Activated CD8-positive, alpha-beta T cell treated with anti-CD3 and anti-CD28 coated beads, Interleukin-2, amount 10 ng/mL, durations not matched to agents 7 days and 5 days (primary cell): ENCODE measurements at places on chromosomes 12 and 14. TPM values are rescaled to one million over a fixed set of nuclear protein-coding genes. Genes with fewer than 3 reads are reported as not detected.

The NPC2 gene
- total RNA-seq: 32.2 TPM

The C3AR1 gene
- total RNA-seq: 9.1 TPM

The RFX4 gene
- not detected for total RNA-seq

The WNT5B gene
- total RNA-seq: not detected

The PDE3A gene
- not detected for total RNA-seq

The GPRC5D gene
- total RNA-seq: not detected

The ENDOU gene
- total RNA-seq: not detected

The EFS gene
- not detected for total RNA-seq

The NID2 gene
- 0.18 TPM for total RNA-seq

The TSPAN8 gene
- not detected for total RNA-seq

The PZP gene
- not detected for total RNA-seq

GRCh38 chr12:57549203-57549908 lies 488 bp upstream of the KIF5A start:
- no peak for DNase-seq

- peak; percentile 26 for DNase-seq
These were observed 206.5 kb downstream of the BCAT1 start for GRCh38 chr12:24742378-24742777.

DNA sequence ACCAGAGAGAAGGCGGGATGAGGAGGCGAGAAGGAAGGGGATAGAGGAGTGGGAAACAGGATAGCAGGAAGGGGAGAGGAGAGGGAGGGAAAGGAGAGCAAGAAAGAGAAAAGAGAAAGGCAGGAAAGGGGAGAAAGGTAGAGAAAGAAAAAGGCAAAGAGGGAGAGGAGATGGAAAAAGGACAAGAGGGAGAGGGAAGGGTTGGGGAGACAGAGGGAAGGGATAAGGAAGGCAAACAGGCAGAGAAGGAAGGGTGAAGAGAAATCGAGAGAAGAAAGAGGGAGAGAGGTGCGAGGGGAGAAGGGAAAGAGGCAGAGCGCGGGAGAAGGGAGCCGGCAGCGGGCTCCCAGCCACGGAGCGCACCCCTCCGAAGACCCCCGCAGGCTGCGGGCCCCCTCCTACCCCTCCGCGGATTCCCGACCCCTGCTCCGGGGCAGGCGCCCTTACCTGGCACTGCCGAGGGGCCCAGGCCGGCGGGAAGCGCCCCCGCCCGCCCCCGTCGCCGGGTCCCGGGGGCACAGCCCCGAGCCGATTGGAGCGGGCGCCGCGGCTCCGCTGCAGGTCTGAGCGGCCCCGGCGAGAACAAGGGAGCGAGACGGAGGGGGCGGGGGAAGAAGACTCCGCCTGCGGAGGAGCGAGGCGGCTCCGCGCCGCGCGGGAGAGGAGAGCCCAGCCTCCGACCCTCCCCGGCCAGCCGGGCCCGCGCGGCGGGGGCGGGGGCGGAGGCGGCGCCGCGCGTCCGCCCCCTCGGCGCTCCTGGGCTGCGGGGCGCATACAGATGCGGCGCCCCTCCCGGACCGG lies at the start of gene CDH24:
TSS of gene CDH24 (minus strand) at position 565 of the 801 bp plus-strand sequence. CDS start 1,787 bp downstream, outside the sequence.
- DNase-seq: peak; percentile 81

GRCh38 chr12:84803661-84804060 lies 108.9 kb downstream of the SLC6A15 start:
- DNase-seq: no peak

DNA sequence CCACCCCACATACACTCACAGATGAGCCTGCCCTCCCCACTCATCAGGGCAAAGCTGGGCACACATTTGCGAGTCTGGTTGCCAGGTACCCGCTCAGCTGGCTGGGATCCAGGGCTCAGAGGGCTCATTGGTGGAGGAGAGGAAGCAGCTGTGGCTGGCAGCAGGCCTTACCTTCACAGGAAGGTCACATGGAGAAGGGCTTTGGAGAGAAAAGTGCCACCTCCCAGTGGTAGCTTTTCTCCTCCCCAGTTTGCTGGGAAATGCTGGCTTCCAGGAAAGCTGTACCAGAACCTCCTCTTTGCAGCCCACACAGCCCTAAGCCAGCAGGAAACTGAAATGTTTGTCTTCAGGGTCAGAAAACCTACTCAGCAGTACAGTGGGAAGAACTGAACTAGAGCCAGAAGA lies 55.6 kb downstream of the LGMN start:
- no peak for DNase-seq

DNA sequence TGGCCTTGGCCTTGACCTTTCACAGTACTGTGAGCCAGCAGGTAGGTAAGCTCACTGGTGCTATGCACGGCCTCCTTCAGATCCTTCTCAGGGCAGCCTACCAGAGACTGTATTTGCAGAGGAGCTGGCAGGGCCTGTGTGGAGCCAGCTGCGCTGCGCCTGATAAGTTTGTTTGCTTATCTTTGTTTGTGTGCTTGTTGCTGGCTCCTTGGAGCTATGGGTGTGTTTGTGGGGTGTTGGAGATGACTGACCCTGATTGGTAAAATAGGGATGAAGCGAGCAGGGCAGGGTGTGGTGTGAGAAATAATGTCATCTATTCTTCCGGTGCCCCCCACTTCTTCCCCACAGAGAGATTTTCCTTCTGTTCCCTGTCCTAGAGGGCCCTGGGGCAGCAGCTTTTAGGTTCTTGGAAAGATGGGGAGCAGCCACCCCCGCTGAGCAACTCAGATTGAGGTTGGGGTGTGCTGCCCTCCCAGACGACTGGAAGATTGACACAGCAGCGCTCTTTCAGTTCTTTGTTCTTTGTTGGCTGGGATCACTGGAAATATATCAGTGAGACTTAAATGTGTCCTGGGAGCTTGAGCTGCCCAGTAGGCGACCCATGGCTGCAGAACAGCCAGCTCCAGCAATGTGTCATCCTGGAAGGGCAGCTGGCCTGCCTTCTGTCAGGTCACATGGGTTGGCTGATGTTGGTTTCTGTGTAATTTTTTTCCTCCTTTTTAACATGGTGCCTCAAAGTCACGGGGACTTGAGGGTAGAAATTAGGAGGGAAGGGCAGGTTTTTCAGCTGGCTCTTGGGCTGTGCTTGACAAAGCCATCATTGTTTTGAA lies 19.6 kb downstream of the MLXIP start:
- DNase-seq: no peak

GRCh38 chr12:99439399-99439798 lies 208.2 kb upstream of the GARIN6 start:
- no peak for DNase-seq

- DNase-seq: no peak
These were observed 37.9 kb downstream of the B4GALNT3 start for GRCh38 chr12:497501-498160.

DNA sequence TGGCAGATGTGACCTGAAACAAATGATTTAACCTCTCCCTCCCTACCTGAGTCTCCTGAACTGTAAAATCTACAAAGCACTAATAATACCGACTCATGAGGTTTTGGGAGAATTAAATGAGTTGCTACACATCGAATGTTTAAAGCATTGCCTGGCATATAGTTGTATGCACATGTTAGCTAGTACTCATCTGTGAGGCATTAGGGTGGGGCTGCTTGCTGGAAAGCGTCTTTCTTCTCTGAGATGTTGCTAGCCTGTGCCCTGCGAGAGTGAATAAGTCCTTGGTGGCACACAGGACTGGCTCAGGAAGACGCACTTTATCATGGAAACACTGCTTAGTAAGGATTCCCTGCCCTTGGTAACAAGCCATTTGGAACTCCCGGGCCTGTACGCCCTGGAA lies 6.1 kb downstream of the RAPGEF3 start:
- DNase-seq: no peak

GRCh38 chr12:131204416-131205274 lies 250.9 kb downstream of the ADGRD1 start:
- no peak for DNase-seq

DNA sequence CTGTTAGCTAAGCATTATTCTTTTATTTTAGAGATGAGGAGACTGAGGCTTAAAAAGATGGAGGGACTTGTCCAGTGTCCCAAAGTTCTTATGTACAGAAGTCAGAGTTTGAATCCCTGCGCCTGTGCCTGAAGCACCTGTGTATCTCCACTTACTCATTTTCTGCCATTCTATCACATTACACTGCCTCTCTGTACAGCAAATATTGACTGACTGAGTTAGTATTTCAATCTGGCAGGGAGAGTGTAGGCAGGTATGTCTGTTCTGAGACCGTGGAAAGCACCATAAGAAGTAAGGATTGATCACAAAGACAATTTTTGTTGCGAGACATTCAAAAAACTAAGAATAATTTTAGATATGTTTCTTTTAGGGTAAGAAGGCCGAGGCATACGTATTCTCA lies 162.7 kb downstream of the KITLG start:
- no peak for DNase-seq

GRCh38 chr14:80959496-80959895 lies 4.1 kb downstream of the TSHR start:
- DNase-seq: peak; percentile 89

GRCh38 chr14:100898935-100899883 lies 4.3 kb downstream of the RTL1 start:
- DNase-seq: no peak

DNA sequence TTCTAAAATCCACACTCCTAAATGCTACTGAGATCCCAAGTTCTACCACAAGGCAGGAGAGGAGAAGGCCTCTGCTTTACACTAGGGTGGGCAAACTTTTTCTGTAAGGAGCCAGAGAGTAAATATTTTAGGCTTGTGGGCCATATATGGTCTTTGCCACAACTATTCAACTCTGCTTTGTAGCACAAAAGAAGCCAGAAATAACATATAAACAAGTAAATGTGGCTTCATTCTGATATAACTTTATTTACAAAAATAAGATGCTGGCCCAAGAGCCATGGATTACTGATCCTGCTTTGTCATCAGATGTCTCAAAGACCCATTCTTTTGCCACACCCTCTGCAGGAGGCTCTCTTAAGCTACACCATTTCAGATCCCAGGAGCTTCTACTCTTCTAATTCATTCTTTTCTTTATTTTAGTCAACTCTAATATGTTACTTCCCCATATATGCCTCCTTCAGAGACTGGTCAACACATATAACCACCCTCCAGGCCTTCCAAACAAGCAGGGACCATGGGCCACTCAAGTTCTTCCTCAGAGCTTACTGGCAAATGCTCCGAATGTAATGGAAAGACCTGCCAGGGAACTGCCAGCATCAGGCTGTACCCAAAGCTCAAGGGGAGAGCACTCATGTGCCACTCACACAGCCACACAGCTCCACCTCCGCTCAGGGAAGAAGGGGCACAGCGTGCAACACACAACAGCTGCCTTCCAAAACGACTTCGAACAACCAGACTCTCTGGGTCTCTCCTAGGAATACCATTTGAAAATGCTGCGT lies 15.6 kb downstream of the APPL2 start:
- no peak for DNase-seq

DNA sequence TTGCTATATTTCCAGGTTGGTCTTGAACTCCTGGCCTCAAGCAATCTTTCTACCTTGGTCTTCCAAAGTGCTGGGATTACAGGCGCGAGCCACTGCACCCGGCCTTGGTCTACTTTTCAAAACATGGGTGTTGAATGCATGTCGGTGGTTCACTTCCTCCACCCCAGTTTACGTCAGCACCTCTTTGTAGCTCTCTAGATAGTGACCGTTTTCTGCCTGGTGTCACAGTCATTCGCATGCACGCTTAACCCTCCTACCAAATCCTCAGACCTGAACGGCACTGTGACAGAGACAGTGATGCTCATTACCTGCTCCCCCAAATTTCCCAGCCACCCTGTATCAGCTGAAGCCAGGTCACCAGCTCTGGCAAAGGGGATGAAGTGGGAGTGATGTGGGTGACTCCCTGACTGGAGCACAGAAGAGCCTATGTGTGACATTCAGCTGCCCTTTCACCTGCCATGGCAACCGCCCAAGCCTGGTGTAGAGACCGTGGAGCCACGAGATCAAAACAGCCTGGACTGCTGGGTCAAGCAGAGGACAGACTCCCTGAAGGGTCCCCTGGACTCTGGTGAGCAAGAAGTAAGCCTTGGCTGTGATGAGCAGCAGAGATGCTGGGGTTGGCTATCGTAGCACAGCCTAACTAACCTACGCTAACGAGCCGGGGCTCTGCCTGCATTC lies 66.2 kb upstream of the GPR68 start:
- peak; percentile 68 for DNase-seq

GRCh38 chr14:23148591-23149249 lies 29.7 kb upstream of the CEBPE start:
- DNase-seq: no peak

- no peak for DNase-seq
These were observed 12.8 kb downstream of the ZFYVE1 start for GRCh38 chr14:73014105-73014504.

GRCh38 chr14:64971943-64972791 lies at the start of gene RAB15:
Gene RAB15 (minus strand): TSS chr14:64972336. CDS start chr14:64972076, 260 bp downstream.
- peak; percentile 37 for DNase-seq

- DNase-seq: no peak
These were observed 11.9 kb upstream of the ATP5F1B start for GRCh38 chr12:56657416-56658379.

DNA sequence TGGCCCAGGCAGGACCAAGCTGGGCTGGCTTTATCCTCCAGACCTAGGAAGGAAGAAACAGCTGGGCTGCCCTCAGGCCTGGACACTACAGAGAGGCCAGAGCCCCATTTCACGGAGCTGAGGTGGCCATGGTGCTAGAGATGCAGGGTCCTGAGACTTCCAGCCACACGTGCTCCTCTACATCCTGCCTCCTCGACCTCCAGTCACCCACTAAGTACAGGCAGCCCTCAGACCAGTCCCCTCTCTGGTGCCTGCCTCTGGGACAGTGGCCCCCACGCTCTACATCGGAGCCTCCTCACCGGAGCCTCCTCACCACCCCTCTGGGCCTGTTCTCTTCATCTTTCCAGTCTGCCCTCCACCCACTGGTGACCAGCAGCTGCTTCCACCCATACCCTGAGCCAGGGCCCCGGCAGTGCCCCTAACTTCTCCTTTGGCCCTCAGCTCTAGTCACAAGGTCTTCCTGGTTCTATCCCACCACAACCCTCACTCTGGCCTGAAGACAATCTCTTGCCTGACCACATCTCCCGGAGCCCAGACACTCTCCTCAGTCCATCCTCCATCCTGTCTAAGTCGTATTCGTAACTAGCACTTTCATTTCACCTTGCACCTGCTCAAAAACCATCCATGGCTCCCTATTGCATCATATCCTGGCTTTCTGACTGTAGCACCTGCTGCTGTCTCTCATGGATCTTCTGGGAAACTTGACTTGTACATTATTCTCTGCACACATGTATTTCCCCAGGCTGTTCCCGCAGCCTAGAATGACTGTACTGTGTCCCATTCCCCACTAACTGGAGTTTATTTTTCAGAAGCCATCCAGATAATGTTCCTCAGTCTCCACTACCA lies 43.9 kb downstream of the DIO3 start:
- peak; percentile 15 for DNase-seq

- DNase-seq: peak; percentile 69
These were observed 8.1 kb downstream of the STAC3 start for GRCh38 chr12:57242691-57243454.

GRCh38 chr12:123388951-123389559 lies 5.1 kb downstream of the KMT5A start:
- DNase-seq: no peak

GRCh38 chr14:77067632-77068516 lies 30.2 kb upstream of the CIPC start:
- peak; percentile 72 for DNase-seq

GRCh38 chr12:58901664-58902063 lies 18.6 kb downstream of the LRIG3 start:
- DNase-seq: no peak

DNA sequence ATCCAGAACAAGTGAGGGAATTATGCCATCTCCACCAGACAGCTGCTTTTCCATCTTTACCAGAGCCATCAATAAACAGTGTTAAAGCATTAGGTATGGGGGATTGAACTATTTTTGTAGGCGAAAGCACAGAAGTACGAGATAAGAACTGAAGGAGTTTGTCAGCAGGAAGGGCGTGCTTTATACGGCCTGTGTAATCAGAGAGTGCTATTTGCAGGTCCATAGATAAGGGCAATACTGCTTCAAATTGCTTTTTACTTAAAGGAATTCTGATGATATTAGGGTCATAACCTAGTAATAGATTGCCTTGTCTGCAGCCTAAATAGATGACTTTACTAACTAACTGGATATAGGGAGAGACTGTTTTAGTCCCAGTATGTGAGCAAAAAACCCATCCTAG lies 20.3 kb upstream of the CLEC4E start:
- DNase-seq: no peak
